Caki2 (cell line): ENCODE measurements at places on chromosomes 16 and 17. TPM values are rescaled to one million over a fixed set of nuclear protein-coding genes. Genes with fewer than 3 reads are reported as not detected.

DNA sequence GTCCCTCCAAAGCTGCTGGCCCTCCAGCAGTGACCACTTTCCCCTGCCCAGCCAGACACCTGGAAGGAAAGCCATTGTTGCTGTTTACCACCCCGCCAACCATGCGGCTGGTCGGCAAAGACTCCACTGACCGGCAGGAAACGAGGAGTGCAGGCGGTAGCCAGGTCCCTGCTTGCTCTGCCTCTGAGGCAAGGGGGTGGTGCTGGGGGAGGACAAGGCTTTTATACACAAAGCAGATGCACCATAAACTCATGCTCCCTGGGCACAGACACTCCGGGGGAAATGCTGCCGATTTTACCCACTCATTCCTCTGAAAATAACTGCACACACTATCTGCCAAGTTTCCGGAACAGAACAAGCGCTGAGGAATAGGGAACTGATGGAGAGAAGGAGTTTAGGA, 62.8 kb upstream of the GRIN2A start:
- no peak for DNase-seq

The NFE2L1 gene
- 31.9 and 36.2 TPM in 2 replicates for total RNA-seq

- DNase-seq = no peak
Observed at GRCh38 chr17:76107509-76107908, 3.9 kb upstream of the EXOC7 start.

DNA sequence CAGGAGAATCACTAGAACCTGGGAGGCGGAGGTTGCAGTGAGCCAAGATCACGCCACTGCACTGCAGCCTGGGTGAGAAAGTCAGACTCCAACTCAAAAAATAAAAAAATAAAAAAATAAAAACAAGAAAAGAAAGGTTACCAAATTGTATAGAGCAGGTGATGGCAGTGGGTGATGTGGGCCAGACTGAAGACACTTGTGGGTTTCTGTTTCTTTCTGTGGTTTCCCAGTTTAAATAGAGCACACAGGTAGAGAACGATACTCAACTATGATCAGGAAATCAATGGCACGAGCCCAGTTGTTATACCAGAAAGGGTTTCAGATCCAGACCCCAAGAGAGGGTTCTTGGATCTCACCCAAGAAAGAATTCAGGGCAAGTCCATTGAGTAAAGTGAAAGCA, 32.6 kb downstream of the NUBP1 start:
- no peak for DNase-seq

The TP53TG3 gene
- total RNA-seq = not detected in 2 replicates

DNA sequence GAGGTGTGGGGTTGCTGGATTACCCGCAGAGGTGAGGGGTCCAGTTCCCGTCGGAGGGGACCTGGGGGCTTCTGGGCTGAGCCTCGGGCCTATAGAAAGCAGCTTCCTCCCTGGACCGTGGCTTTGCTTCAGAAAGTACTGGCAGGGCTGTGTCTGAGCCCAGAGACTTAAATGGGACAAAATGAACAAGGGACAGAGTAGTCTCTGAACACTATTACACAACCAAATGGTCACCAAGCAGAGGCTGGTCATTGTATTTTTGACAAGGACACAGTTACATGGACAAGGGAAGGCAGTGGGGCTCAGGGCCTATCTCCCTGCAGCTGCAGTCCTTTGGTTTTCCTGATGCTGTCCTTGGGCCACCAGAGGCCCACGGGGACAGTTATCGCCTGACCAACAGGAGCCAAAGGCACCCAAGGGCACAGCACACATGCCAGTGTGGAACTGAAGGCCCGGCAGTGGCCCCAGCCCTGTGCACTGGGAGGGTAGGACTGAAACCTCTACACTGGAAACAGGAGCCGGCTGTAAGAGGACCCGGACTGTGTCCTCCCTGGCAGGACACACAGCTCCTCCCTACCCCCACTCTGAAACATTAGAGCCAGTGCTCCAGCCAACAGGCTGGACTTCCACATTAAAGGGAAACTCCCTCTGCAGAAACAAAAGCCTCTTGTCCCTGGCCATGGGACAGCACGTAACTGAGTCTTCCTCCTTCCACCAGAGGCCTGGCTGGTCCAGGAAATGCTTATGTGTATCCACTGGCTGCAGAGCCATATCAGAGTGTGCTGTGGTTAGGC, 26.0 kb upstream of the ERN1 start:
- no peak for DNase-seq

The DNAH9 gene
- total RNA-seq = 1.5 TPM in 1 of 2 replicates, not detected in the other

The C16orf92 gene
- not detected in 2 replicates for total RNA-seq

GRCh38 chr17:27496437-27496943, 40.2 kb downstream of the KSR1 start:
- DNase-seq = peak; percentile 46

GRCh38 chr16:10128397-10129258, 53.6 kb downstream of the GRIN2A start:
- no peak for DNase-seq

GRCh38 chr16:31036691-31037090, 3.3 kb downstream of the STX4 start:
- no peak for DNase-seq

DNA sequence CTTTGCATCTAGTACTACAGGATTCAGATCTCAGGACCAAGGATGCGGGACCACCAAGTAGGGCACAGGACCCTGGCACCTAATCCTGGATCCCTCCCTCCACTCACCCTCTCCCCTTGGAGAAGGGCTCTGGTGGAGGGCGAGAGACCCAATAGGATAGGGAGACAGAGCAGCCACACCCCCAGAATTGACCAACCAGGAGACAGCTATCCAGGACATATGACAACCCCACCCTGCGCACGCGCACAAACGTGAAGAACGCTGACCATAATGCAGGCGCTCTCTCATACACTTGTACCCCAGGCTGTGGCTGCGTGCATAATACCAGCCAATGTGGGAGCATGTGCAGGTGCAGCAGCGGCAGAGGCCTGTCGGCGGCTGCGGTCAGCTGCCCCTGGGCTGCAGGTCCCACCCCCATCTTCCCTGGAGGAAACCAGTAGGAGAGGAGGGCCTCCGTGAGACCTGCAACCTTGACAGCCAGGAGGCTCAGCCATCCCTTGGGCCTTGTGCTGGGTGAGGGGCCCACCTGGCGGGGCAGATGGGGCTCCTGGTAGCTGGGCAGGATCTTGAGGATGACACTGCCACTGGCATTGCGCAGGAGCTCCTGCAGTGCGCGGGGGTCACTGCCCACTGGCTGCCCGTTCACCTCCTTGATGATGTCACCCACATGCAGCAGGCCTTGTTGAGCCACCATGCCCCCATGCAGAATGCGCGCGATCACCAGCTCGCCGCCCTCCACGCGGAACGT, 25.4 kb downstream of the MPP2 start:
- DNase-seq = no peak

- DNase-seq = no peak
Observed at GRCh38 chr16:15483857-15484256, 49.5 kb downstream of the BMERB1 start.

The RGS9 gene
- 38.8 and 46.4 TPM in 2 replicates for total RNA-seq

DNA sequence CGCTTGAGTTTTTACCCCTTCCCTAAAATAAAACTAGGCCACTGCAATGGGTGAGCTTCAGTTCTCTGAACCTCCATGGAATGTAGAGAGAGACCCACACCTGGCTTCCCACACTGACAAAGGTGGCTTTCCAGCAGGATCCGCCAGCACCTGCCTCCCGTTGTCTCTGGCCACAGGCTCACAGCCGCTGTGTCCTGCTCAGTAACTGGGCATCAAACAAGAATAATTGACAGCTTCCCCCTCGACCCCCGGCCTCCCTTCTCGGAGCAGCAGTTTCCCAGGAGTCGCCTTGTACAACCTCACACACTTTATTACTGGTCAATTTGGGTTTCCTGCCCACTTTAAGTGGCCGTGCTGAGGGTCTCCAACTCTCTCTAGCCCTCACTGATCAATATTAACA, 586.1 kb upstream of the PSMD7 start:
- DNase-seq = no peak

DNA sequence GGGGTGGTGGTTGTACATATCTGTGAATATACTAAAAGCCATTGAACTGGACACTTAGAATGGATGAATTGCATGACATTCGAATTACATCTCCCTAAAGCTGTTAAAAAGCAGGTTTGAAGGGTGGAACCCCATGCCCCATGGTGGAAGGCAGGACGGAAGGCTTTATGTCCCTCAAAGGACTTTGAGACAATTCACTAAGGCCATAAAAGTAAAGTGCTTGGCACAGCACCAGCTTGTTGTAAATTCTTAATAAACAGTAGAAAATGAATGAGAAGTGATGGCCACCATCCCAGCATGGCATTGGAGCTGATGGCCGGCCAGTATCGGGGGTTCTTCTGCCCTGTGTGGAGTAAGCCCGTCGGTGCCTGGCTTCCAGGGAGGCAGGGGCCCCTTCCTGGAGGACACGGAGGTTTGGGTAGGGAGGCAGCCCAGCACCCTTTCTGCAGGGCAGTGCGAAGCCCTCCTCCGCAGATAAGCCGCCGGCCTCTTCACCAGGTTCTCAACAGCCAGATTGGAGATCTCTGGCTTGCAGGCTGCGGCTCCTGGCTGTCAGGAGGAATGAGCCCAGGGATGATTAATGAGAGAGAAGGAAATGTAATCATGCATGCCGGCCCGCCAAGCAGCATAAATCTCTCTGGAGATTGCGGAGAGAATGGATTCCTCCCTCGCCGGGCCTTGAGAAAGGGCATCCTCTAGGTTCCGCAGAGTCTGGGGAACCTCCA, 346.9 kb downstream of the FOXL1 start:
- peak; percentile 79 for DNase-seq

GRCh38 chr17:55414983-55415382, 6.7 kb downstream of the MMD start:
- no peak for DNase-seq

GRCh38 chr17:21291357-21291756, 6.8 kb downstream of the MAP2K3 start:
- DNase-seq = no peak

- DNase-seq = no peak
Observed at GRCh38 chr17:17254036-17254435, 17.1 kb upstream of the FLCN start.

DNA sequence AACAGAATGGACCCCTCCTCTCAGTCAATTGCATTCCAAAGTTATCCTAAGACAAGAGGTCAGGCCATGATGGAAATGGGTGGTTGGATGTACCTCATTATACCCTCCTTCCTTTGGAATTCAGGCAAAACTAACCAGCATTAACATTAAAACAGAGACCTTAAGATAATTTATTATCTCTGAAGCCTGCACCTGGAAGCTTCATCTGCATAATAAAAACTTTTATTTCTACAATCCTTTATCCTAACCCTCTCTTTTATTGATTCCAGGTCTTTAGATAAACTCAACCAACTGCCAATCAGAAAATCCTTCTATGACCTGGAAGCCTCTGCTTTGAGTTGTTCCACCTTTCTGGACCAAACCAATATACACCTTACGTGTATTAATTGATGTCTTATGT, 49.0 kb downstream of the ACSM1 start:
- DNase-seq = no peak
